ENCODE measurements at places on chromosomes 12 and 14.

DNA sequence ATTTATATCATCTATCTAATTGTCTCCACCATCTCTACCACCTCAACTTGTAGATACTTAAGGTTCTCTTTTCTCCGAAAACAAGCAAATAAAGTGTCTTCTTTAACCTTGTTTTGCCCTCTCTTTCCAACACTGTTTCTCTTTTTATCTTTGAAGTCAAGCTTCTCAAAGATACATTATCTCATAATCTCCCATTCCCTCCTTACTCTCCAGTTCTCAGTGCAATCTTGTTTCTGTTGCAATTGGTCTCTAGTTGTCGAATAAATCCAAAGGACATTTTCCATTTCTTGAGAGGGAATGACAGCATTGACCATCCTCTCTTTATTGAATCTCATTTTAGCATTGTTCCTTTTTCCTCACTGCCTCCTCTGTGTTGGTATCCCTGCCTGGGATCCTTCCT, 383.3 kb downstream of the SOX5 start:
- no peak for DNase-seq

GRCh38 chr14:96168581-96168980, 36.1 kb upstream of the BDKRB2 start:
- no peak for DNase-seq

GRCh38 chr12:121227294-121227693, 17.4 kb downstream of the P2RX4 start:
- DNase-seq: no peak

DNA sequence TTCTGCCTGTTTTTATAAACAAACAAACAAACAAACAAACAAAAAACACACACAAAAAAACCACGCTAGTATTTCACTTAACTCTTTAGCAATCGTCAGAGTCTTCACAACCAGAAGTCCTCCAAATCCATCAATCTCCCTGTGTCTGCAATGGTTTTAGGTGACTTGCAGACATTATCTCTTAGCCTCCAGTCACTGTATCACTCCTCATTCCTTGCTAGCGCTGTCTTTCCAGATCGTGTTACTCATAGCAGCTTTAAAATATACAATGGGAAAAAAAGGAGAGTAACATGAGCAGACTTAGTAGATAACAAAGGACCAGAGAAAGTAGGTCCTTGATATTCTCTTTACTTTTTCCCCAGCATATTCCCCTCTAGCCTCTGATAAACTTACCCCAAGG, 15.5 kb upstream of the ETNK1 start:
- no peak for DNase-seq

GRCh38 chr14:103239751-103240150, 94.3 kb upstream of the EIF5 start:
- no peak for DNase-seq

DNA sequence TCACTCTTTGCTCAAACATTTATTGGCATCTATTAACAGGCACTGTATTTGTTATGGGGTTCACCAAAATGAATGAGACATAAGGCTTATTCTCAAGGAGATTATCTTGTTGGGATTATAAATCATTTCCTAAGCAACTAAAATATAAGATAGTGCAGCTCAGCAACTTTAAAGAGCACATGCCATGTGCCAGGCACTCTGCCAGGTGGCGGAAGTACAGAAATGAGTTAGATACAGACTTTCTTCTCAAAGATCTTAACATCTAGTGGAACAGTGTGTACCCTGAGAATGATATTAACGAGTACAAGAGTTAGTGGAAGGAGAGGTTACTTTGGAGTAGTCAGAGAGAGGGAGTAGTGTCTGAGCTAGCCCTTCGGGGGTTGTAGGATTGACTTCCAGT, 28.4 kb upstream of the TOMM20L start:
- no peak for DNase-seq

- no peak for DNase-seq
These were observed 52.4 kb upstream of the CDKN3 start for GRCh38 chr14:54344445-54344844.

GRCh38 chr14:74223016-74223415, 16.2 kb upstream of the VSX2 start:
- no peak for DNase-seq

DNA sequence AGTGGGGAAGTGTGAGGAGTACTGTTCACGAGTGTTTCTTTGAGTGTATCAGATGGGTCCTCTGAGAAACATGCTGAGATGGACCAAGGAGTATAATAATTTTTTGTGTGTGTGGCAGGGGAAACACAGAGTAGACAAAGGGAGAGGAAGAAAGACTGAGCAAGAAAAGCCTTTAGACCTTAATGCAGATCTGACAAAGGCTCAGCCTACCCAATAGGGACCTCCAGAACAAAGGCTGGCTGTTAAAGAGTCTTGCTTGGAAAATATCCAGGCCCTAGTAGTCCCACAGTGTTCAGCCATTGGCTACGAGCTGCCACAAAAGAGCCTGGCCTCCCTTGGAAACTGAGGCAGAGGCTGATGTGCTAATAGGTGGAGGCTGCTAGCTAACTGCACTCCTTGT, 13.5 kb downstream of the COQ5 start:
- DNase-seq: no peak

GRCh38 chr14:60350366-60350720, 101.3 kb downstream of the PPM1A start:
- DNase-seq: no peak

DNA sequence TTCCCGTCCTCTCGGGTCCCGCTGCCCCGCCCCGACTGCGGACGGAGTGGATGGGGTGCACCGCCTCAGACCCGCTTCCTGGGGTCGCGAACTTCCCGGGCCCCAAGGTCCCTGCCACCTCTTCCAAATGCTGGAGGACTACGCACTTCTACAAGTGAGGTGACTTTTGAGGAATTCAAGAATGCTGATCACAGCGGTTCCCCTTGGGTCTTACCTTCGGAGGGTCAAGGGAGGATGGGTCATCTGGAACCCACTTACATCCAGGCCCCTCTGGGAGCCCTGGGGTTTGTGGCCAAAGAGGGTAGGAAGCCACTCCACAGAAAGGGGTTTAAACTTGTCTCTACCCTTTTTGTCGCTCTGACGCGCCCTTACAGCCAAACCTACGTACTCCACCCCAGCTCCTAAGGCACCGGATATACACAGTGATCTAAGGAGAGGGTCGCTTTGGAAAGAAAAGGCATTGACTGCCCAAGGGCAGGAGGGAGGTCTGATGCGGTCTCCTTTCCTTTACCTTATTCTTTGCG, 532 bp upstream of the PRKD1 start:
- DNase-seq: no peak

GRCh38 chr12:7868391-7868790, 4.3 kb downstream of the SLC2A14 start:
- DNase-seq: no peak

- DNase-seq: no peak
These were observed 21.7 kb downstream of the FOXA1 start for GRCh38 chr14:37573356-37573755.

DNA sequence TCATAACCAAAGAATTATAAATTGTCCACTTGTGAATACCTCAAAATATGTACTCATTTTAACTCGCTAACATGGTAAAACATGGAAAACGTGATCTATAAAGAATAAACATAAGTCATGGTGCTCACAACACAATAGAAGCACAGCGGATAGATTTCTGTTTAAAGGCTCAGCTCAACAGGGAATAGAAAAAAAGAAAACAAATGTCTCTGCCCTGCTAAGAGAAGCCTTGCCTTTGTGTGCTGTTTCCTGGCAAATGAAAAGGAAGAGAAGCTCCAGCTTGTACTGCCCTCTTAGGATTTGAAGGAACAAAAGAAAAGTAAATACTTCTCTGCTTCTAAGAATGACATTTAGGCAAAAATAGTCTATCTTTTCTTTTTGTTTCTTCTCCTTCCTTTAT, 121.0 kb upstream of the KRR1 start:
- no peak for DNase-seq

GRCh38 chr14:24814944-24815343, 181.0 kb upstream of the GZMB start:
- no peak for DNase-seq

GRCh38 chr12:112419297-112420133, 768 bp downstream of the PTPN11 start:
- DNase-seq: no peak

Measured in stimulated activated CD4-positive, alpha-beta T cell treated with anti-CD3 and anti-CD28 coated beads, Interleukin-2, amount 100 ng/mL, for 48 hours (primary cell).